Heart right ventricle (tissue), 16 donors: ENCODE measurements at places on chromosomes 13 and 19. TPM values are rescaled to one million over a fixed set of nuclear protein-coding genes. Genes with fewer than 3 reads are reported as not detected.

- no peak for DNase-seq
Measured at GRCh38 chr19:8323781-8324185, 2.5 kb downstream of the RPS28 start.

DNA sequence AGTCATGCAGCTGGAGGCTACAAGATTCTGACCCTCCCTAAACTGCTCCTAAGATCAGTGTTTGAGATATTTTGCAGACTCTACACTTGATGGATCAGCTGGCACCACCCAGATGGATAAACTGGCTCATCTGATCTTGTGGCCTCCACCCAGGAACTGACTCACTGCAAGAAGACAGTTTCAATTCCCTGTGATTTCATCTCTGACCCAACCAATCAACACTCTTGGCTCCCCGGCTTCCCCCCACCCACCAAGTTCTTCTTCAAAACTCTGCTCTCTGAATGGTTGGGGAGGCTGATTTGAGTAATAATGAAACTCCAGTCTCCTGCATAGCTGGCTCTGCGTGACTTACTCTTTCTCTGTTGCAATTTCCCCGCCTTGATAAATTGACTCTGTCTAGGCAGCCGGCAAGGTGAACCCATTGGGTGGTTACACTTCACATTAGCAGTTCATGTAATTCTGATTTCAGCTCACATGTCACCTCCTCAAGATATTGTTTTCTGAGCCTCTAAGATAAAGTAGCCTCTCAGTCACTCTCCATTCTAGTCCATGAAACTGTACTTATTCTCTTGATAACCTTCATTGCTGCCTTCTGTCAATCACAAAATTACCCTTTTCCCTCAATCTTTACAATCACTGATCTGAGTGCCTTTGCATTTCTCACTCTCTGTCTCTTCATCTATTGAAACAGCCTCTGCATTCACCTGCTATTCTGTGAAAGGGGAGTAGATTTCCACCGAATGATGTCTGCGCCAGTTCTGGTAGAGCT is 9.9 kb upstream of the FPR3 start:
- peak; percentile 29 for DNase-seq

DNA sequence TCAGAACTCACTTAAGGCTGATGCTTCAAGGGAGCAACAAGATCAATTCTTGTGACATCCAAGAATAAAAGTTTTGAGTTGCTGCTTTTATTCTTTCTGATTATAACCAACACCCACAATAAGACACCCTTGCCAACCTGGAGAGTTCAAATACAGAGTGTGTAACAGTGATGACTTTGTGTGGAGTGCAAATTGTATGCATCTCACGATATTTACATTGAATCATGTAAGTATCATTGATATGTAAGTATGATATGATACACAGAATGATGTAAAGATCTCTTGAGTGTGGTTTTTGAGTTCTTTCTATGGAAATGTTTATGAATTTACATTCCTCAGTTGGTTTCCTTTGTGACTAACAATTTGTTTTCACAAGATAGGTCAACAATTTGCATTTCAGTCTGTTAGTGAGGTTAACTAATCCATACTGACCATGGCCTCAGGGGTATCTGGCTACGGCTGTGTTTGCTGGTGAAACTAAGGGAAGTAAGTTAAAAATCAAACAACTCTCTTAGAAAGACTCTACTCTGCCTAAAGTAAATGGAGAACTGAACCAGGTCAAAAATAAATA is 12.4 kb downstream of the LHFPL6 start:
- no peak for DNase-seq

DNA sequence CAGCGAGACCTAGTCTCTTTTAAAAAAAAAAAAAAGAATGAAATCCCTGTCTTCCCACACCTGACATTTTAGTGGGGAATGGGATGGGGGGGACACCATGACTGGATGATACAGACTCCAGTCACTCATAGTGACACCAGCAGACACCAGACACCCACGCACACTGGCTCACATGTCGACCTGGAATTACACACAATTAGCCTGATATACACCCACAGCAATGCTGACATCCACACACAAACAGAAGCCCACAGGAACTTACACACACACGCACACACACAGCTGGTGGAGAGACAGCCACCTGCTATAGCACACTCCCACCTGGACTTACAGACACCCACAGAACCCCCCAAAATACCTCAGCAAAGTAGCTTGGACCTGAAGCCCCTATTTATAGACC is 8.3 kb upstream of the NANOS3 start:
- DNase-seq, result no peak

SIGLEC8 gene
- not detected for polyA plus RNA-seq

GRCh38 chr19:4401769-4402170 is 670 bp upstream of the CHAF1A start:
- no peak for DNase-seq

DNA sequence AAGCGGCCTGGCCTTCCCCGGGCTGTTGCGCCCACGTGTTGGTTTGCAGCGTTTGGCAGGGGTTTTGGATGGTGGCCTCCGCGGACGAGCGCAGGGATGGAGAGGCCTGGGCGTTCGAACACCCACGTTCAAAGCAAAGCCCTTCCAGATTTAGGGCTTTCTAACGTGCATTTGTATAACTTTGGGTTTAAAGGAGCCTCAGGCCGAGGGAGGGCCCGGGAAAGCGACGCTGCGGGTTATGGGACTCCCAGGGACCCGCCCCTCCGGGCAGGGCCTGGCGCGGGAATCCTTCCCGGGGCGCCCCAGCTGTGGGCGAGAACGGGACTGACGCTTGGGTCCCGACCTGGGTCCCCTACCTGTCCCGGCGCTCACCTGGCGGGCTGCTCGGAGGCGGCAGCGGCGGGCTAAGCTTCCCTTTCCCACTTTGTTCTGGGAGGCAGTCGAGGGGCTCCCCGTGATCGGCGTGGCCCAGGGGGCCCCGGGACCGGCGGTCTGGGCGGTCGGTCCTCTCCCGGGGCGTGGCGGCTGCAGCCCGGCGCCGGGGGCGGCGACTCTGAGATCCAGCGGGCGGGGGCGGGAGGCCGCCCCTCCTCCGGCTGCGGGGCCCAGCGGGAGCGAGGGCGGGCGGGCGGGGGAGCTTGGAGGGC is at the start of gene FBXO17:
FBXO17 (minus strand) TSS at position 529 of the 647 bp plus-strand sequence. CDS start 25,423 bp downstream, outside the sequence.
- peak; percentile 26 for DNase-seq

PRR36 gene
- 0.07 TPM for polyA plus RNA-seq
